ENCODE measurements at places on chromosomes 2 and 18.

DNA sequence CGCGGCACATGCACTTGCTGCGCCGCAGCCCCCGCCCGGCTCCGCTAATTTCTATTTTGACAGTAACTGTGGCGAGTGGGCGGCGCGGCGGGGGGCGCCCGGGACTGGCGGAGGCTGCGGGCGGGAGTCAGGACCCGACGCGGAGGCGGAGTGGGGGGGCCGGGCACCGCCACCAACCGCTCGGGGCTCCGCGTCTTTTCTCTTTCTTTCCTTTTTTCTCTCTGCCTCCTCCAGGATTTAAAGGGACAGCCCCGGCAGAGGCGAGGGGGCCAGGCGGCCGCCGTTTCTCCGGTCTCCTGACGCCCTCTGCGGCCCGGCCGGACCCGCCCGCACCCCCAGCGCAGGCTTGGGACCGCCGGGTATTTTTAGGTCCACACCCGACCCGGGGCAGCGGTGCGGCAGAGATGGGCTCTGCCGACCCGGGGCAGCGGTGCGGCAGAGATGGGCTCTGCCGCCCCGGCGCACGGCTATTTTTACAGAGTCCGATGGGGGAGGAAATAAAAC is 460 bp upstream of the ZBTB7C start:
- DNase-seq, result peak; percentile 73

- no peak for DNase-seq
These were observed 25.1 kb upstream of the FANCL start for GRCh38 chr2:58266211-58266610.

- DNase-seq, result peak; percentile 66
These were observed 32.3 kb downstream of the DNMT3A start for GRCh38 chr2:25309402-25309801.

DNA sequence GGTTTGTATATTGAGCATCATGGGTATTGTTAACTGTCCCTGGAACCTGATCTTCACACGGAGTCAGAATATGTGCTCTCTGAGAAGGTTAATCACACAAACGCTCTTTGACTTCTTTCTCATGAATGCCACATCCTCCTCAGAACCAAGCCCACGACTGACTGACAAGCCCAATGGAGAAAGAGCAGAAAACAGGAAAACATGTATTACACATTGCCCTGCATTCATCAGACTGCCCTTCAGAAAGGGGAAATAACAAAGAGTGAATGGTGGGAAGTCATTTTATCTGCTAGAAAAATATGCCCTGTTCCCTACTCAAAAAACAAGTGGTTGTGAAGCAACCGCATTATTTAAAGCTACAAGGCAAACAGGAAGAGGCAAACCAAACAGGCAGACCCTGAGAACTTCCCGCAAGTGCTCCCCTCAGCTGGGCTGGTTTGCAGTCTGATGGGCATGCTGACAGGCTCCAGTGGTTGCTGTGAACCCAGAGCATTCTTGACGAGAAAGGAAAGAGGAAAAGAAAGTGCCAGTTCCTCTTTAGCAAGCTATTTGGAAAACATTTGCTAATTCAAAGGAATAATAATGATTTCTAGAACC is 172.9 kb upstream of the SETBP1 start:
- no peak for DNase-seq

GRCh38 chr2:164412831-164413230 is 208.5 kb downstream of the GRB14 start:
- DNase-seq, result no peak

DNA sequence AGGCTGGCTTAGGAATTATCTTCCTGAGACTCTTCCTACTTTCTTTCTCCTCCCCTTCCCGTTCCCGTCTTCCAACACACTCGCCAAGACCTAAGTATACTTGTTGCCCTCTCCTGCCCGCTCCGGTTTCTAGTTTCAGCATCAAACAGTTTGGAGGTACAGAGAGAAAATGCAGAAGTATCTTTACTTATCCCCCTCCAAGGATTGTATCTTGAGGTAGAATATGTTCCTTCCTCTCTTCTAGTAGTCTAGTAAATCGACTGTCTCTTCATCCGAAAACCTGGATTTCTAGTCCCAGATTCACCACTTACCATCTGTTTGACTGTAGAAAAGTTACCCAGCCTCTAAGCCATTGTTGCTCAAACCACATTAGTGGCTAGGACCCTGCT is 755 bp downstream of the EIF4E2 start:
- DNase-seq, result no peak

DNA sequence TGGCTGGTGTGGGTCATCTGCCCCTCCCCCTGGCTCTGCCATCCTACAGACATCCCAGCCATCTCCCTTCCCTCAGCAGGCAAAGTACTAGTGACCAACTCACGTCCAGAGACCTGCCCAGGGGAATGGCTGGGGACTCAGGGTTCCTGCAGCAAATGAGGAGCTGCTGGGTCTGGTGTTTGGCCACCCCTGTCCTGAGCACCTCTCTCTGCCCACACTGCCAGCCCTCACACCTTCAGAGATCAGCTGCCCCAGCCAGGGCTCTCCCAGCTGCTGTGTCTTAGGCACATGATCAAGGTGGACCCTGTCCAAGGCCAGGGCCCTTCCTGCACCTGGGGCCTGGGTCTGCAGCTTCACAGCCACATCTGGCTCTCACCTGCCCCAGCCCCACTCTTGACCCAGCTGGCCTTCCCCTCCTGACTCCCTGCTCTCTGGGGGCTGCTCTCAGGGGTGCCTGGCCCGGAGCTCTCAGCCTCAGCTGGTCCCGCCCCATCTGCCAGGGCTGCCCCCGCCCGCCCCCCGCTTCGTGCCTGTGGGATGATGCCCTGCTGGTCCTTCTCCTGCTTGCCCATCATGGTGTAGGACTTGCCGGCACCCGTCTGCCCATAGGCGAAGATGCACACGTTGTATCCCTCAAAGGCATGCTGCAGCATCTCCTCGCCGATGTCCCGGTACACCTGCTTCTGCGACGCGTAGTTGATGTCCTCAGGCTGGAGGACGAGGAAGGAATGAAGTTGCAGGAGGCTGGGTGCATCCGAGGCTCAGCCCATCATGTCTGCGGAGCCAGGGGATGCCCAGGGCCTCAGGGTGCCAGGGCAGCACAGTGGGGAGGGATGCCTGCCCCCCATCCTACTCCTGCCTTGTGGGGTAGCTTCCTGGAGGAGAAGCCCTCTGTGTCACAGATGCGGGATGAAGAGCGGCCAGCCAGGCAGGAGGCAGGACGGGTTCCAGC is 32.2 kb downstream of the KIF1A start:
- DNase-seq, result no peak

DNA sequence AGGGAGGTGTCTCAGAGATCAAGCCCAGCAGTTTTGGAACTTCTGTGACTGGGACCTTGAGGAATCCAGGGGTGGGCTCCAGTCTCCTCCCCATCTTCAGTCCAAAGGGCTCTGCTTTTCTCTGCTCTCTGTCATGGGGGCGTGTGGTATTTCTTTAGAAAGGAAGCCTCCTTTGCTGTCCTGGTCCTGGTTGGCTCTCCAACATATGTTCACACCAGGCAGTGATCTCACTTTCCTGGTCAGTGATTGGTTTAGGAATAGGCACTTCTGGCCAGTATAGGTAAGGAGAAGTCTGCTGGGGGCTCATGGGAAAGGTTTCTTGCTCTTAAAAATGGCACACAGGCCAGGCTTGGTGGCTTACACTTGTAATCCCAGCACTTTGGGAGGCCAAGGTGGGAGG is 115.5 kb upstream of the HAAO start:
- DNase-seq, result no peak
